ENCODE measurements at places on chromosomes 5 and 9.

DNA sequence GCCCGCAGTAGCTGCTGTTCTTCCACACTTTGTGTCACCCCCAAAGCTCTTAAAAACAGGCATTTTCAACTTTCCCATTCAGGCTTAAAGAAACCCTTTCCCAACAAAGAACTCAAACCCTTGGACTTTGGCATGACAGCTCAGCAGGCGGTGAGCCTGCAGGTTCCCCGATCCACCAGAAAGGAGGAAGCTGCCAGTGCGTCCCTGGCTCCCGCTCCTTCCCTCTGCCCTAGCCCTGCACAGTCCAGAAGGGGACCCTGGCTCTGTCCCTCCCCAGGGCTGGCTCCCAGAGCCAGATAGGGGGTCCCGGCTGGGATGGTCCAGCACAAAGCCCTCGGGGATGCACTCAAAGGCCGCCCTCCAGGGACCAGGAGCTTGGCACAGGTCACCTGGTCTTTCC, 9.6 kb downstream of the SLC9A3 start:
- H3K27ac ChIP-seq: no peak overlapping the region
- H3K36me3 ChIP-seq: peaks cover 2% of the 10 kb centered on the region
- DNase-seq: no peak

- no peak overlapping the region for H3K4me3 ChIP-seq
- H3K4me1 ChIP-seq: no peaks in the 10 kb centered on the region
- H3K27me3 ChIP-seq: no peaks in the 10 kb centered on the region
- no peak for DNase-seq
- no peaks in the 10 kb centered on the region for H3K36me3 ChIP-seq
- no peak overlapping the region for H3K27ac ChIP-seq
Observed at GRCh38 chr5:123807177-123807945, 295.4 kb downstream of the CSNK1G3 start.

- DNase-seq: no peak
- no peaks in the 10 kb centered on the region for H3K27me3 ChIP-seq
- peaks cover 27% of the 10 kb centered on the region for H3K36me3 ChIP-seq
- H3K4me1 ChIP-seq: no peaks in the 10 kb centered on the region
Observed at GRCh38 chr9:132632413-132633129, 37.2 kb downstream of the DDX31 start.

- H3K27me3 ChIP-seq: peaks cover 12% of the 10 kb centered on the region
- no peaks in the 10 kb centered on the region for H3K36me3 ChIP-seq
- no peaks in the 10 kb centered on the region for H3K4me1 ChIP-seq
- DNase-seq: no peak
Observed at GRCh38 chr5:14244721-14245120, 101.6 kb downstream of the TRIO start.

DNA sequence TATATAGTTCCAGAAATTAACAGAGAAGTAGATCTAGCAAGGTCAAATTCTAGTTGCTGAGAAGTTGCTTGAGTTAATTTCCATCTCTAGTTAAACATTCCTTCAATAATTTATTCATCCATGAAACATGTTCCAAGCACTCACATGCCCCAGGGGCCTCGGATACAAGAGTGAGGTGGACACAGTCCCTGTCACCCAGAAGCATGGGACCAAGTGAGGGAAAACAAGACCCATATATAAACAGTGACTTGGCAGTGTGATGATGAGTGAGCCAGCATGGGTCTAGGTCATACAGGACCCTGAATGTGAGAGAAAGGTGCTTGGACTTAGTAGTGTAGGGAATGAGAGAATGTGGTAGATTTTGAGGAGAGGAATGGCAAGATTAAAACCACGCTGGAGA, 216.9 kb downstream of the TTLL11 start:
- no peak for DNase-seq
- no peaks in the 10 kb centered on the region for H3K4me1 ChIP-seq
- H3K27me3 ChIP-seq: no peaks in the 10 kb centered on the region
- no peak overlapping the region for H3K27ac ChIP-seq
- no peaks in the 10 kb centered on the region for H3K36me3 ChIP-seq
- no peak overlapping the region for H3K4me3 ChIP-seq

DNA sequence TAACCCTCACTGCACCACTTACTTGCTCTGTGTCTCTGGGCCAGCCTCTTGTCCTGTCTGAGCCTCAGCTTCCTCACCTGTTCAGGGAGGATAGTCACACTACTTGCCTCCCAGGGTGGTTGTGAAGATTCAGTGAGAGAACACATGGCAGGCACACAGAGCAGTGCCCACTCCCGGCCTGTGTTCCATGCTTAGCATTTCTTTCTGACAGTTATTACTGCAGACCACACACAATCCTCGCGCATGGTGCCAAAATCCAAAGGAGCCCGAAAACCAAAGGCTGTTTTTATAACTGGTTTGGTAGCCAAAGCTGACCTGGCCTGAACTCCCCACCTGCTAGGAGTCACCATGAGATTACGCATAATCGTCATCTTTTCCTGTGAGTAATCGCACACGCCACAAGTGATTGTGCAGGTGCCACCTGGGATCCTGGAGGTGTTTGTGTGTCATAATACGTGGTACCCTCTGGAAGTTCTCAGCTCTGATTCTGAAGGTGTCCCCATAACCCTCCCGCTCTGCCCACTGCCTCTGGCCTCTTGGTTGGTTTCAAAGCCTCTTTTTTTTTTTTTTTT, 84.6 kb upstream of the FBXW11 start:
- peaks cover 58% of the 10 kb centered on the region for H3K36me3 ChIP-seq
- no peaks in the 10 kb centered on the region for H3K27me3 ChIP-seq
- DNase-seq: no peak
- no peaks in the 10 kb centered on the region for H3K4me1 ChIP-seq

DNA sequence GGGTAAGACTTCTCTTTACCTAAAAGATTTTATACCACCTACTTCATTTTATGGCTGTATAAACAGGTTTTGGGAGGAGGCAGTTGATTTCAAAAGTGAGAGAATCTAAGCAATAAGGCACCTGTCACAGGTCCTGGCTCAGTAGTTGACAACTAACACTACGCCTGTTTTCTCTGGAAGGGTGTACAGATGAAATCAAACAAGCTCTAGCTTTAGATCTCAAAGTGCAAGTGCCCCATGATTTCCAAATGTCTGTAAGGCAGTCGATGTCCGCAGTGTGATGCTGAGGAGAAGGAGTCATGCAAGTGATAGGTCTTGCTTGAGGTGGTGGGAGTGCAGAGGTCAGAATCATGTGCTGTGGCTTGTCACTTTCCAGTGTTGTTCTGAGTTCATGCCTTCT, 66.1 kb downstream of the GPR21 start:
- H3K27ac ChIP-seq: no peak overlapping the region
- H3K36me3 ChIP-seq: peaks cover 38% of the 10 kb centered on the region
- no peaks in the 10 kb centered on the region for H3K4me1 ChIP-seq
- no peak overlapping the region for H3K4me3 ChIP-seq

- peaks cover 31% of the 10 kb centered on the region for H3K4me1 ChIP-seq
- DNase-seq: no peak
- no peak overlapping the region for H3K27ac ChIP-seq
- peaks cover 20% of the 10 kb centered on the region for H3K36me3 ChIP-seq
- H3K4me3 ChIP-seq: no peak overlapping the region
Observed at GRCh38 chr9:93045521-93045920, 13.0 kb upstream of the SUSD3 start.

GRCh38 chr5:64451551-64451950, 54.3 kb upstream of the RGS7BP start:
- H3K4me3 ChIP-seq: no peak overlapping the region
- no peaks in the 10 kb centered on the region for H3K27me3 ChIP-seq
- no peak overlapping the region for H3K27ac ChIP-seq

Data from central memory CD8-positive, alpha-beta T cell (primary cell).